Spinal cord (tissue), 10 donors: ENCODE measurements at places on chromosomes 2 and 18.

- DNase-seq: no peak
Measured at GRCh38 chr2:195937176-195937575, 131.5 kb downstream of the DNAH7 start.

GRCh38 chr2:98822301-98823164 lies 91.6 kb upstream of the MGAT4A start:
- no peak for DNase-seq

- no peak for DNase-seq
Measured at GRCh38 chr2:25808006-25808383, 70.3 kb downstream of the ASXL2 start.

DNA sequence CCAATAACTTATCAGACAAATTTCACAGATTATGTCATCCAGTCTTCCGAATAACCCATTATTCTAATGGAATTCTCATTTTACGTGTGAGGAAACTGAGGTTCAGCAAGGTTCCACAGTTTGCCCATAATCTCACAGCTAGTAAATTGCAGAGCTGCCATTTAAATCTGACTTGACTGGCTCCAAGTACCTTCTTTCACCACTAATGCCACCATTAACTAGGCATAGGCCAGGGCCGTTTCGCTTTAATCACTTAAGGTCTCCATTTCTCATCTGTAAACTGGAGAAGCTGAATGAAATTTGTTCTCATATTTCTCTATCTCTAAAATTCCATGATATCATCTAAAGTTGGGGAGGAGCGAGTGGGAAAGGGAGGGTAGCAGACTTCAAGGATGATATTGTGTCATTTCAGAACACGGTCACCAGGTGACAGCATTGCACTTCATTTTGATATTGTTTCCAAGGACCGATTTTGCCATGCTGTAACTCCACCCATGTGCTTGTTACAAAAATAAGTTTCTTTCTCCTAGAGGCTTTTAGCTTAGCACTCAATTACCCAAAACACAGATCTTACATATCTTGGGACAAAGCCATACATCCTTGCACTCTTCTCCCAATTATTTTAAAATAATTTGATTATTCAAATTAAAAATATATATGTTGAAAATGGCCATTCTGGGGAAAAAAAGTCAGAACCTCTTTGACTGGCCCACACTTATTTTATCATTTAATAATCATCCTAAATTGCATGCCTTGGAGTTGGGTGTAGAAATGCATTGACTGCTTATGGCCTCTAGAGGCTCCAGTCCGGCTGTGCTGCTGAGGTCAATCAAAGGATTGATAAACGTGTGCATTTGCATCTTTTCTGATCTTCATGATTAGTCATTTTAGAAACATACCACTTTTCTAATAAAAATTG lies 123.8 kb downstream of the AKAIN1 start:
- DNase-seq: peak; percentile 78

DNA sequence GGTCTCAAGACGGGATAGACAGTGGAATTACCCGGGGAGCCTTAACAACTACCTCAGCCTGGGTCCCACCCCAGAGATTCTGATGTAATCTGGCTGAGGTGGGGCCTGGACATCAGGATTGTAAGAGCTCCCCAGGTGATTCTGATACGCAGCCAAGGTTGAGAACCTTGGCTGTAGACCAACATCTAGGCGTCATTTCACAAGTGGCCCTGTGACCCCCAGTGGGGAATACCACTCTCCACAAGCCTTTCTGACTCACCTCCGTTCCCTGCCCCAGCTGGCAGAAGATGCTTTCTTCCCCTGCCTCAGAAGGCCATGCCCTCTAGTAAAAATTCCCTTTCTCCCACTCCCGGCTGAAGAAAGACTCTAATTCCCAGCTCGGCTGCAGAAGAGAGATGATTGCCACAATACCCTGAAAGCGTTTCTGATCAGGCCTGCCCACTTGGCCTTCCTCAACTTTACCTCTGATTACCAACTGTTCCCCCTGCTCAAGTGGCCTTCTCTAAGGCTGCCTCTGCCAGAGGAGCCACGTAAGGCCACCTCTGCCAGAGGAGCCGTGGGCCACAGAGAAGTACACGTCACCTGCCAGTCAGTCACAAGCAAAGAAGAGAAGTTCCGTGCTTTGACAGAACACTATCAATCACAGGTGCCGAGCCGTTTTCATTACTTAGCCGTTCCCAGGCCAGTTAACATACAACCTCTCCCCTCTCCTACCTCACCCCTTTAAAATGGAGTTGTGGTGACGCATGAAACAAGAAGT lies 116.8 kb upstream of the PKDCC start:
- no peak for DNase-seq

GRCh38 chr2:151713291-151713903 lies 20.9 kb downstream of the NEB start:
- no peak for DNase-seq

GRCh38 chr2:155026651-155027174 lies 328.2 kb downstream of the KCNJ3 start:
- DNase-seq: no peak

- DNase-seq: no peak
Measured at GRCh38 chr2:36553683-36554082, 44.3 kb downstream of the FEZ2 start.
